ENCODE measurements at places on chromosomes 3 and 15.

DNA sequence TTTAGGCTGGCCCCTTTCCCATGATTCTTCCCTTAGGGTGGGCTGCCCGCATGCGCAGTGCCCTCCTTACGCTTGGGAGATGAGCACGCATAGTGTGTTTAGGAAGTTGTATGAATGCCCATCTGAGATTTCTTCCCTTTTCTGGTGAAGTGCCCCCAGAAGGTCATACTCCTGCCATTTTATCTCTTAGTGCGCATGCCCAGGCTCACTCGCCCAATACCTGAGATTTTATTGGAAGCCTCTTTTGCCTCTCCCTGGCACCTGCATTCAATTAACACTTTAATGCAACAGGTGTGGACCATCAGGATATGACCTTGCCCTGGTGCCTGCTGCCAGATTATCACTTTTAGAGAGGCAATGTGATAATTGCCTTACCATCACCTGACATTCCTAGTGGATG is 36.6 kb downstream of the MKRN3 start:
- DNase-seq = no peak

GRCh38 chr3:156816091-156816793 is 9.9 kb upstream of the LEKR1 start:
- peak; percentile 77 for DNase-seq

DNA sequence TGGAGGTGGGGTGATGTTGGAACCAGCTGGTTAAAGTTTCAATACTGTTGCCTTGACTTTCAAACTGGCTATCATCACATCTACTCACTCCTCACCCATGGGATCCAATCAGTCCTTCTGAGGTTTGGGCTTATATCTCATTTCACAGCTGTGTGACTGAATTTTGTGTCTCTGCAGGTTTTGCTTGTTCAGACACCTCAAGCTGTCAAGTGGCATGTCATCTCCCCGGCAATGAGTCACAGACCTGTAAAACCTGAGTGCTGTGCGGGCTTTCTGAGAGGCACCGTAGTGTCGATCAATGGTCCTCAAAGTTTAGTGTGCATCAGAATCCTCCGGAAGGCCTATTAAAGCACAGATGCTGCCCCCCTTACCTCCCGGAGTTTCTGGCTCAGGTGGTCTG is 86.4 kb upstream of the RORA start:
- DNase-seq = no peak

DNA sequence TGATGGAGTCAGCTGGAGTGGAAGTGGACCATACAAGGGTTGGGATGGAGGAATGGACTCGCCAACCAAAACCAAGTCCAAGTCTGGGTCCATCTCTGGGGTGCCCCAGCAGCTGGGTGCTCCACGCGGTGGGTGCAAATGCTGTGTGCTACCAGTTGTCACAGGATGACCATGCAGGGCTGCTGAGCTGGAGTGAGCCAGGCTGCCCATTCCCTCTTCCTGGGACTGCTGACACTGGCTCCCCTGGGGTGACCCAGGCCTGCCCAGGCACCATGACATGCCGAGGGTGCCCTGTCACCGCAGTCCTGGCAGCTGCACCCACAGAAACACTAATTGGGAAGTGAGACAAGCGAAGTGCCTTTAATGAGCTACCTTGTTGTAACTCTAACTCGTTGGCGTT is 140.2 kb downstream of the TPRA1 start:
- DNase-seq = no peak

DNA sequence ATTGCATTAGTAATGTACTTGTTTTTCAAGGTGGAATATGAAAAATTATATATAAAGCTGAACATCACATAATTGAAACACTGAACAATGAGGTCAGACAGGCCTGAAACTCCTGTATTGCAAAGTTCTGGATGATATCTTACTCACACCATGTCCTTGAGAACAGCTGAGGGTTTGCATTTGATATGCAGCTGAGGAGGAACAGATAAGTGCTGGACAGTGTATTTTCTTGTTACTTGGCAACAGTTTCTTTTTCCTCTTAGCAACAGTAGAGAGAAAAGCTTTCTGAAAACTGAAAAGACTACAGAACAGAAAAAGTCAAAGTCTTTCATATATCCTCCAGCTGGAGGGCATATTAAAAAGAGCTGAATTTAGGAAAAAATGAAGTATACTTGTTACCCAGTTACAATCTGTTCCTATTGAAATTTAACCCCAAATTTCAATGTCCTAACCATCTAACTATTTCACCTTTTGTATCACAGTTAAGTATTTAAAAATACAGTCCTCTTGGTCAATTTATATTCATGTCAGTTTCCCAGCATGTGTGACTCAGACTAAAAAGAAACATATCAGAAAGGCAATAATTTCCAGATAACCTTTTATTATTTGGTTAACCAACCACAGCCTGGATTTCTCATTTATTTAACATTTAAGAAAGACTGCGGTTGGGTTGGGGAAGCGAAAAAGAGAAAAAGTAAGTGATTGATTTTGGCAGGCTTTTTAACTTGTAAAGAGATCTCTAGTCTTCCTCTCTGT is 733.0 kb upstream of the DPPA4 start:
- DNase-seq = peak; percentile 18

DNA sequence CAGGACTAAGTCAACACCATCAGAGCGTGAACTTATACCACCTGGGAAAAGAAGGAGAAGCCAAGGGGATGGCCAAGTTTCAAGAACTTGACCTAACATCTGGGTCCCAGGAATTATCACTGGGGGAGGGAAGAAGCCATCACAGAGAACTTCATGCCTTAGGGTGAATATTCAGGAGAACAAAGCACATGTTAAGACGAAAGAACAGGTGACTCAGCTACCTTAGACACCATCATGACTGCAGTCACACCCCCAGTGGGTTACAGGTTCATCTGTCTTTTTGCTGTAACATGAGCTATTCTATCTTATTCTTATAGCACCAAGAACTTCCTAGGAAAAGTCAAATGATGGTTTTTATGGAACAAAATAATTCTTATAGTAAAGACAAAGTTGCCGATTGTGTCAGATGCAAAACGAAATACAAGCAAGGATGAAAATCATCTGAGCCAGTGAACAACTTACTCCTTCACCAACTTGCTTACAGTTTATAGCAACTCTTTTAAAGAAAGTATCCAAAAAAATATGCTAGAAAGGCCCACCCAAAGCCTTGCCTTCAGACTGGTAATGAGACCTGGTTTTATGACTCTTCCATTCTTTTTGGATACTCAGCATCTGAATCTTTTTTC is 72.0 kb downstream of the TPRA1 start:
- no peak for DNase-seq

GRCh38 chr3:119550192-119550910 is 9.1 kb downstream of the CD80 start:
- no peak for DNase-seq

GRCh38 chr3:39121621-39122020 is 14.1 kb downstream of the TTC21A start:
- DNase-seq = no peak

DNA sequence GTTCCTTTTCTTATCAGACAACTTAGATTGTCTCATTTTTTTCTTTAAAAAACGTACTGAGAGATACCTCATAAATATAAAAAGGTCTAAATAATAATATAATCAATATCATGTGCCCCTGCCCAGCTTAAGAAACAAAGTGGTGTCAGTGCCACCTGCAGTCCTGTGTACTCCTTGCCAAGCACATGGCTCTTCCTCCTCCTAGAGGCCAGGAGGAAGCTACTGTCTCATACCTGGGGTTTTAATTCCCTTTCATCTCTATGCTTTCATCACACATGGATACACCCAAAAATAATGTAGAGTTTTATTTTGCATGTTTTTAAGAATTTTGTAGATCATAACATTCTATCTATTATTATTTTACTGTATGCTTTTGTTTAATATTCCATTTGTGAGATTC is 98.6 kb upstream of the C15orf61 start:
- no peak for DNase-seq

DNA sequence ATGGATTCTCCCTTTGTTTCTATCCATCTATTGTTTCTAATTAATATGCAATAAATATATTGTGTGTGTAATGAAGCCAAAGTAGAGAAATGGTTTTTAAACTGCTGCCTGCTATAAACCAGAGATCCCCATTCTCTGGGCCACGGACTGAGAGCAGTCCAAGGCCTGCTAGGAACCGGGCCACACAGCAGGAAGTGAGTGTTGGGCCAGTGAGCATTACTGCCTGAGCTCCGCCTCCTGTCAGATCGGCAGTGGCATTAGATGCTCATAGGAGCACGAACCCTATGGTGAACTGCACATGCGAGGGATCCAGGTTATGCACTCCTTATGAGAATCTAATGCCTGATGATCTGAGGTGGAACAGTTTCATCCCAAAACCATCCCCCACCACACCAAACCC is 85.2 kb upstream of the POMGNT2 start:
- no peak for DNase-seq

- DNase-seq = no peak
These were observed 18.9 kb upstream of the ACAP2 start for GRCh38 chr3:195461594-195462307.

DNA sequence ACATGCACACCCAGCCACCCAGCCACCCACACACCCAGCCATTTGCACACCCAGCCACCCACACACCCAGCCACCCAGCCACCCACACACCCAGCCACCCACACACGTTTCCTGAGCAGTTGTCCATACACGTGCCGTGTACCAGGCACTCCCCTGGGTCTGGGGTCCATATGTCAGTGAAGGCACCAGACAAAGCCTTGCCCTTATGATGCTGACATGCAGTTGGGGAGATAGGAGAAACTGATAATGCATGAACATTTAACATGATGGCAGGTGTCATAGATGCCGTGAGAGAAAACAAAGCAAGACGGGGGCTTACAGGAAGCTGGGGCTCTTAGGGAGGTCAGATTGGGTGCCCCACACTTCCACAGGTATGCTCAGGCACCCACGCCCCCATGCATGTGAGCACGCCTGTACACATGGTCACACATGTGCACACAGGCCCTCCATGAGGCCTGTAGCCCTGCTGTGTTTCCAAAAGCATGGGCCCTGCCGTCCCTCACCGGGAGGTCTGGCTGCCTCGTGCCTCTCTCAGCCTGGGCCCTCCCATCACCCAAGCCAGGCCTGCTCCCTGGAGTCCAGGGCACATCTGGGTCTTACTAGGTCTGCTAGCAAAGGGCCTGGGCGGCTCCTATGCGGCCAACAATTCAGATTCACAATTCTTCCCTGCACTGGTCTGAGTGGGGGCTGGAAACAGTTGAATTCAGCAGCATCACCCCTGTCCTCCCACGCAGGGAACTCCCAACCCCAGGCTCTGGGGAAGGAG is 3.6 kb upstream of the DNAJB8 start:
- no peak for DNase-seq

DNA sequence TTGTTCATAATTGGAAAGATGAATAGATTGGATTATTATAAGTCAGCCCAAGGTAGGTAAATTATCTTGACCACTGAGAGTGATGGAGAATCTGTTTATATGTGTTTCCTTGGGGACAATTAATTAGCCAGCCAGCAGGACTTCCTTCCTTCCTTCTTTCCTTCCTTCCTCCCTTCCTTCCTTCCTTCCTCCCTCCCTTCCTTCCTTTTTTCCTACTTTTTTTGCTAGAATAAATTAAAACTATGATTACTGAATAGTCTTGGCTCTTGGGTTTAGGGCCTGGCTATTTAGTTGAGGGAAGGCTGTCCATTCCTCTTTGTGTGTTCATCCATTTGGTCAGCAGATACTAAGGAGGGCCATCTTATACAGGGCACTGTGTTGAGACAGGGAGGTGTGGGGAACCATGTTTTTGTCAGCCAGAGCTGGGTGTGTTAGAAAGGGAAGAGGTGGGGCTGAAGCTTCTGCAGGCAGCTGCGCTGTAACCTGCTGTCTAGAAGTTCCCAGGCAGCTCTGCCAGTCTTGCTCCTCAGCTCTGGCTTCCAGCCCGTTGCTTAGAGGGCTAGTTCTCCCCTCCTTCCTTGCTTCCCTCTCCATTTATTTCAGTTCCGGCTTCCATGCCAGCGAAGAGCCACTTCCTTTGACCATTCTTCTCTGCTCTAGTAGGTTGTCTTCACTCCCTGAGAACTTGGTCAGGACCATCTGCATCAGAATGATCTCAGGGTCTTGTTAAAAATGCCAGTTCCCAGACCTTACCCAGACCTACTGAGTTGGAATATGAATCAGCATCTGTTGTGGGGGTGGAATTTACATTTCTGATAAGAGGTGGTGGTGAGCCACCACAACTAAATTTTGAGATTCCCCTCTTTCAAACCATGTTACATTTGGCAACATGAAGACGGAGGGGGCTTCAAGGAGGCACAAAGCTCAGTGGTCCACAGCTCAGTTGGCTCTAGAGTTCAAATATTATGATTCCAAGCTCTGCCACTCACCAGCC is 113.9 kb downstream of the DGKG start:
- no peak for DNase-seq

DNA sequence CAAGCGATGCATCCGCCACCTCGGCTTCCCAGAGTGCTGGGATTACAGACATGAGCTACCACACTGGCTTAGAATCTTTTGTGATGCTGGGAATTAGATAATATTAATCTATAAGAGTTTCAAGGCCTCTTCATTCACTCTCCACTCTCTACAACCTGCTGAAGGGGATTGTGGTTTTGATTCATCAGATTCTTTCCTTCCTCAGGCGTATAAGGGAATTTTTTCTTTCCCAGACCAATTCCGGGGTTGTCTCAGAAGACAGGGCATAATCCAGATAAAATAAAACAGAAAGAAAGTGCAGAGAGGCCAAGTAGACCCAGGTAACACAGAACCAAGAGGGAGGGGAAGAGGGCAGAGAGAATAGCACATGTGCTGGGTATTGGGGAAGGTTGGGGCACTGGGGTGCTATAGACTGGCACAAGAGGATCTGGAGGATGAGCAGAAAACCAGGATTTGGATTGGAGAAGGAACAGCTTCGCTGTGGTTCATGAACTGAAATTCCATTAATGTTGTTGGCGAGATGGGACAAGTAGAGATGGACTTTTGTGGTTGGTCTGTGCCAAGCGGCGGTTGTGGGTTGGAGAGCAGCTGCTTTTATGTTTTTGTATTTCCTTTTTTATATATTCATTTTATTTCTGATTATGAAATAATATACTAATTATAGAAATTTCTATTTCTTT is 12.8 kb downstream of the ARL6IP5 start:
- DNase-seq = no peak

- DNase-seq = peak; percentile 48
These were observed 567 bp downstream of the TOP2B start for GRCh38 chr3:25663869-25664811.

DNA sequence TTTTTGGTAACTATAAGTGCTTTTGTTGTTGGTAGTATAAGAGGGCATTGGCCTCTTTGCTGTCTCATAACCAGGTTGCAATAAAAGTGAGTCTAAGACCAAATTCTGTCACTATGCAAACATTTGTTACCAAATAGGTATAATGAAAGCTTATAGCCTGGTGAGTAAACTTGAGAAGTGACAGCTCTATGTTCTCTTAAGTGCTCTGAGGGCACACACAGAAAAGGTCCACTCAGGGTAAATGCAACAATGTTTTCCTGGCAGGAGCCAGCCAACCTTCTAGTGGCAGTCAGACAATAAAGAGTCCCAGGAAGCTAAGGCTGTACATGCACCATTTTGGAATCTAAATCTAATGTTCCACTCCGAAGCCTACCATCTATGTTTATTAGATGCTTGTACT is 262.1 kb upstream of the TGFBR2 start:
- no peak for DNase-seq

GRCh38 chr3:8911781-8912180 is 51.5 kb downstream of the RAD18 start:
- no peak for DNase-seq

All from hepatic stellate cell (primary cell).